Cortex of kidney (tissue), 1 donor: ENCODE measurements at places on chromosomes 16 and 17.

DNA sequence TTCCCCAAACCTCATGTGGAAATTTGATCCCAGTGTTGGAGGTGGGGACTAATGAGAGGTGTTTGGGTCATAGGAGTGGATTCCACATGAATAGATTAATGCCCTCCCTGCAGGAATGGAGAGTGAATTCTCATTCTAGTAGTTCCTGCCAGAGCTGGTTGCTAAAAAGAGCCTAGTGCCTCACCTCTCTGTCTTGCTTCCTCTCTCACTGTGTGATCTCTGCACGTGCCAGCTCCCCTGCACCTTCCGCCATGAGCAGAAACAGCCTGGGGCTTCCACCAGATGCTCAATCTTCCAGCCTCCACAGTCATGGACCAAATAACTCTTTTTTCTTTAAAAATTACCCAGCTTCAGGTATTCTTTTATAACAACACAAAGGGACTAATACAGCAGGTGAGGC, 72.9 kb upstream of the CLEC3A start:
- DNase-seq: no peak

DNA sequence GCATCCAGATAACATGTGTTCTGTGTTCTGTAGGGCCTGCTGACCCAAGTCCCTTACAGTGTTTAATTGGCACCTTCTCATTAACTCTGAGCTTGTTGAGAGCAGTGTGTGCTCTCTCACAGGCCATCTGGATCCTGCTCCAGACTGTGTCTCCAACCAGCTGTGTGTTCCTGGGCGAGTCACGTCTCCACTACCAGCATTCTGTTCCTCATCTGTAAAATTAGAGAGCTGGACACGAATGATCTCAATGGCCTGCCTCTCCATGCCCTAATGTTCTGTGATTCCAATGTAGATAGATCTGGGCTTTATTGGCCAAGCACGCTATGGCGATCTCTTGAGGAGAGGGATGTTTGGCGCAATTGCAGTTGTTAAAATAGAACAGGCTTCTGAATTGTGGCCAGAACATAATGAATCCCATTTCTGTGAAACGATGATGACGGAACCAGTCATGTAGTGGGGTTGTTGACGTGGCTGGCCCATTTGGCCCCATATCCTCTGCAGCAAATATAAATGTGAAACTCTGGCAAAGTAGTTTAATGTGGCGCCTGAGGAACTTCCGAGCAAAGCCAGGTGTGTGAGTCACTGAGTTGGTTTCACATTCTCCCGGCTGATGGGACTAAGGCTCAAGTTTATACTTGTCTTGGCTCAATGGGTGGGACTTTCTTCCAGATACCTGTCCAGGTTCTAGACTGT, 22.2 kb downstream of the TBX4 start:
- DNase-seq: no peak

DNA sequence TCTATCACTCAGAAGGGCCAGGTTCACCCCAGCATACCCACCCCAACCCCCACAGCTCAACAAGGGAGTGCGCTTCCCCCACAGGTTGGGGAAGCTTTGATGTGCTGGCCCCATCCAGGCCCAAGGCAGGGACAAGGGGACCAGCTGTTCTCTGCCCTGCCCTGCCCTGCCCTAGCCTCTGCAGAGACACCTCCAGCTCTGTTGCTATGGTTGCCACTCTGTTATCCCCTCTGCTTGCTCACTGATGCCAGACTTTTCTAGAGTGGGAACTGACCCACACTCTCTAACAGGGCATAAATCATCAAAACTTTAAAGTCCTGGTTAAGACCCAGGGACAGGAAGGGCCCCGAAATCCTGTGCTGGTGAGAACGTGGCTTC, 50.4 kb upstream of the ENPP7 start:
- DNase-seq: no peak

- no peak for DNase-seq
Observed at GRCh38 chr17:18315562-18315922, 449 bp downstream of the SMCR8 start.

DNA sequence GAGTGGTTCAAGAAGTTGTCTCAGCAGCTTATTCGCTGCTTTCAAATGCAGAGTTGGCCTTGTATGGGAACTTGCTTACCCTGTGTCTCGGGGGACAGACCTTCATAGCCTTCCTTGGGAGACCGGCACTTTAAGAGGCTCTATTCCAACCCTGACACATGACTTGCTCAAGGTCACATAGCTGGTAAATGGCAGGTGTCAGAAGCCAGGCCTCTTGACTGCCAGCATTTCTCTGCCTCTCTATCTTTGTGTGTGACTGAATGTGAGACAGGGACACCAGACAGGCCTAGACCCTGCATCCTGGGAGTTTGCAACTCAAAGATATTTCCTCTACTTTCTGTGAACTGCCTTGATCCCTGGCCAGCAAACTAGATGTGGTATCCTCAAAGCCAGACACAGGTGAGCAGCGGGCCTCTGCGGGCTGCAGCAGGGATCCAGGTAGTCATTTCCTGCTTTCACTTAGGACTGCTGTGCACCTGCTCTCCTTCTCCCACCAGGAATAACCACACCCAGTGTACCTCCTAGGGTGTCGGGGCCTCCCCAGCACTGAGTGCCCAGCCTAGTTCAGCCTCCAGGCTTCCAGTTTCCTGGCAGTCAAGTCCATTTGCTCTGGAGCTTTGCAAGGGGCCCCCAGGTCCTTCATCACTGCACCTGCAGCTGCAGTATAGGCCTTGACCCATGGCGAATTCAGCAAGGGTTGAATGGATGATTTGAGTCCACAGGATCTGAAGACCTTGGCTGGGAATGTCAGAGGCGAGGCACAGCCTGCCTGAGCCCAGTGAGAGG, 116.6 kb upstream of the TNRC6C start:
- no peak for DNase-seq
